ENCODE measurements at places on chromosomes 1 and 21.

GRCh38 chr21:34881421-34881820 lies 167.7 kb downstream of the RUNX1 start:
- no peak for DNase-seq

- no peak for DNase-seq
These were observed 65.2 kb downstream of the PSMG1 start for GRCh38 chr21:39118061-39118460.

DNA sequence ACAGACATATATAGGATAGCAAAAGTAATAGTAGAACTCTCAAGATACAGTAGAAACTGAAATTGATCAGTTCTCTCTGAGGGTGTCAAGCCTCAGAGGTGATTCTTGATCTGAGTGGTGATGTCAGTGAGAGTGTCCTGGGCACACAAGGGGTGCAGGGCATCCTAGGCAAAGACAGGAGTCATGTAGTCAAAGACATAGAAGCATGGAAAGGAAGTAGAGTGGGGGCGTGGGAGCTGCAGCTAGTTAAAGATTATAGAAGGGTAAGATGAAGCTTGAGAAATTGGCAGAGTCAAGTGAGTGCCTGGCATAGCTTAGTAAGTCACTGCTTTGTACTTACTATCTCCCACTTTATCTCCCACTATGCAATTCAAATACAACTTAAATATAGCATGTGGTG lies 22.8 kb downstream of the CDC7 start:
- no peak for DNase-seq

- DNase-seq, result no peak
These were observed 17.9 kb upstream of the CLCA1 start for GRCh38 chr1:86450847-86451246.

- DNase-seq, result no peak
These were observed 38.7 kb downstream of the AZIN2 start for GRCh38 chr1:33119532-33120217.

GRCh38 chr1:204465546-204466415 lies 28.8 kb downstream of the PIK3C2B start:
- peak; percentile 75 for DNase-seq

GRCh38 chr1:198153103-198153502 lies 3.7 kb upstream of the NEK7 start:
- no peak for DNase-seq

All from trophoblast cell (in vitro differentiated cells and primary cell).